ENCODE measurements at places on chromosomes 1 and 21.

GRCh38 chr1:37862330-37862729 lies 2.9 kb upstream of the MTF1 start:
- no peak for DNase-seq

GRCh38 chr21:46226920-46227599 lies 1.5 kb downstream of the LSS start:
- DNase-seq: no peak

DNA sequence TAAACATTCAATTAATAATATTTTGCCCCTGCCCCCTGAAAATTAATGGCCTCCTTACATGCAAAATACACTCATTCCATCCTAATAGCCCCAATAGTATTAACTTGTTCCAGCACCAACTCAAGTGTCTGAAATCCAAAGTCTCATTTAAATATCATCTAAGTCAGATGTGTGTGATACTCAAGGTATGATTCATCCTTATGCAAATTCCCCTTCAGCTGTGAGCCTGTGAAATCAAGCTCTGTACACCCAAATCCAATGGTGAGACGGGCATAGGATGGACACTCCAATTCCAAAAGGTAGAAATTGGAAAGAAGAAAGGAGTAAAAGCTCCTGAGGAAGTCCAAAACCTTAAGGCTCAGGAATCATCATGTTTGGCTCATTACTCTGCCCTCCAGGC lies 83.5 kb downstream of the HHAT start:
- DNase-seq: no peak

GRCh38 chr1:218882454-218882853 lies 291.2 kb upstream of the LYPLAL1 start:
- DNase-seq: no peak
